ENCODE measurements at places on chromosomes 12 and 14.

- no peak for DNase-seq
Observed at GRCh38 chr12:114919479-114919878, 235.5 kb upstream of the TBX3 start.

- DNase-seq, result no peak
Observed at GRCh38 chr12:34402228-34402898, 380.1 kb downstream of the ALG10 start.

- no peak for DNase-seq
Observed at GRCh38 chr14:45810152-45810872, 557.3 kb upstream of the MIS18BP1 start.

DNA sequence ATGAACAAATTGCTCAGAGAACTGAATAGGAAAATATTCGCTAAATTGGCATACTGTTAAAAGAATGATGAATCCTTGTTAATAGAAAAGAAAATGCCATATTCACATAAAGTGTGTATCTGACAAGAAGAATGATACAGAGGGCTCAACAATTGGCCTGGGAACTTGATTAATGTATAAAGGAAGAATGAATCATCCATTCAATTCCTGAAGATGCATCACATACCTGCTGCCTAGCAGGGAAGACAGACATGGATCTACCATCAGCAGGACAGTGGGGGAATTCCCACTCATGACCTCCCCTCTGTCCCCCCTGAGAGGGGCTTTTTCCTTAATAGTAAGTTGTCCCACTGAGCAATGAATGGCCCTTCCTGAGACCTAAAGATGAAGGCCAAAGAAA lies 13.5 kb downstream of the PTPN21 start:
- no peak for DNase-seq

GRCh38 chr12:62771828-62772227 lies 163.1 kb downstream of the PPM1H start:
- no peak for DNase-seq

DNA sequence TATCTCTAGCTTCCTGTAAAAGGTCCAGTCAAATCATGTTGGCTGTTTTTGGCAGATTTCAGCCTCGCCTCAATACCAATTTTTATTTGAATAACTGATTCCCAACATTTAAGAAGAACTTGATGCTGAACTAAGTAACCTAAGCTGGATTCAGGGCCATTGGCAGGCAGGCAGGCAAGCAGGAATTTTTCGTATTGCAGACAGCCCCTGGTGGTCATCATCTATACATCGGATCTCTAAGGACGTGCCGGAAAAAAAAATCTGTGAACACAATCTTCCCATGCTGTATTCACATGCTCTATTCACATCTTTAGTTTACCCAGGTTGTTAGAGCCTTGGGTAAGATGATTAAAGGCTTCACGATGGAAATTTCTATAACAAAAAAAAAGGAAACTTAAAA lies 7.0 kb downstream of the VCPKMT start:
- no peak for DNase-seq

DNA sequence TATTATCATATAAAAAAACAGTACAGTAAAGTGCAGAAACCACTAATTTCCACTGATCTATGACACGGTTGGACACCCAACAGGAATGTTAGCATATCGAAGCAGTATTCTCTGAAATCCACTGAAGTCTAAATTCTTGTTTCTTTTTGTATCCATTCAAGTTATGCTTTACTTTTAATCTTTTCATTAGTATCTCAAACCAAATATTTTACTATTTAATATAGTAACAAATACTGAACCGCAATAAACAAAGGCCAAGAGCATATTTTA lies 41.1 kb downstream of the ATXN2 start:
- DNase-seq, result no peak

- no peak for DNase-seq
Observed at GRCh38 chr12:12926571-12927071, 25.3 kb downstream of the GPRC5D start.

- DNase-seq, result no peak
Observed at GRCh38 chr14:104368751-104369100, 210.8 kb upstream of the C14orf180 start.

DNA sequence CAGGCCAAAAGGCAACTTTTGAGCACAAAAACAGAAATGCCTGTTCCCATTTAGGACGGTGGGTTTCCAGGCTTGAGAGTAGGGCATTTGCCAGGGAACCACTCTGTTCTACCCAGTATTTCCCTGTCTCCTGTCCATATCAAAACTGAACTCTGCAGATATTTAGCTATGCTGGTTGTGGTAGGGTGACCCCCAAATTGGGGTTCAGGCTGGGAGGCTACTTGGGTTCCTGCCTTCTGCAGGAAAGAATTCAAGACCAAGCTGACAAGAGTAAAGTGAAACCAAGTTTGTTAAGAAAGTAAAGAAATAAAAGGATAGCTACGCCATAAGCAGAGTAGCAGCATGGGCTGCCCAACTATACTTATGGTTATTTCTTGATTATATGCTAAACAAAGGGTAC lies 3.6 kb upstream of the BLTP3B start:
- DNase-seq, result no peak

GRCh38 chr14:48568688-48569087 lies 893.3 kb upstream of the MDGA2 start:
- DNase-seq, result no peak

DNA sequence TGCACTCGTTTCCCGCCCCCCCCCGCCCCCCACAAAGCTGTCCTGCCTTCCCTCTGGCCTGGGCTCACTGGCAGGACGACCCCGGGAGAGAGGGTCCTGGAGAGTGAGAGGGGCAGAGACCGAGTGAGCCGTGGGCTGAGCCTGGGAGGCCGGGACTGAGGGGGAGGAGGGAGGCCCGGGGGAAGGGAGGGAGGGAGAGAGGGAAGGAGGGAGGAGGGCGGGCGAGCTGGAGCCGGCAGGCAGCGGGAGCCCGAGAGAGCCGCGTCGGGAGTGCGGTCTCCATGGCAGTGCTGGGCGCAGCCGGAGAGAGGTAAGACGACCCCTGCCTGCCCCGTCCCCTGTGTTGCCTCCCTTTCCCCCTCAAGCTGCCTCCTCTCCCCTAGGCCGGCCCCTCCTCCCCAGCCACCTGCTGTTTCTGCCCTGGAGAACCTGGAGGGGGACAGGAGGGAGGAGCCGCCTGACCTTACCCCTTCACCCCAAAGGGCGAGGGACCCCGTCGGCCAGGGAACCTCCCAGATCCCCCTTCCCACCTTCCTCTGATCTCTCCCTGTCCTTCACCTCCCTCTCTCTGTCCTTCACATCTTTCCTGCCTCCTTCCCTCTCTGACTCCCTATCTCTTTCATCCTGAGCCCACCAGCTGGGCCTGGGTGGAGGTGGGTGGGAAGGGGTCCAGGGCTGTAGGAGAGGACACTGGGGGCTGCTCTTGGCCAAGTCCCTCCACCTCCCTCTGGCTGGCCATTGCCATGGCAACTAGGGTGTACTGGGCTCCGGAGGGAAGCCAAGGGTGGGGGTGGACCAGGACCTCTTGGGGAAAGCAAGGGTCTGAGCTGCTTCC lies at the start of gene GPR162:
GPR162 (plus strand) TSS at position 231 of the 835 bp plus-strand sequence. CDS start 2,078 bp downstream, outside the sequence.
- no peak for DNase-seq

DNA sequence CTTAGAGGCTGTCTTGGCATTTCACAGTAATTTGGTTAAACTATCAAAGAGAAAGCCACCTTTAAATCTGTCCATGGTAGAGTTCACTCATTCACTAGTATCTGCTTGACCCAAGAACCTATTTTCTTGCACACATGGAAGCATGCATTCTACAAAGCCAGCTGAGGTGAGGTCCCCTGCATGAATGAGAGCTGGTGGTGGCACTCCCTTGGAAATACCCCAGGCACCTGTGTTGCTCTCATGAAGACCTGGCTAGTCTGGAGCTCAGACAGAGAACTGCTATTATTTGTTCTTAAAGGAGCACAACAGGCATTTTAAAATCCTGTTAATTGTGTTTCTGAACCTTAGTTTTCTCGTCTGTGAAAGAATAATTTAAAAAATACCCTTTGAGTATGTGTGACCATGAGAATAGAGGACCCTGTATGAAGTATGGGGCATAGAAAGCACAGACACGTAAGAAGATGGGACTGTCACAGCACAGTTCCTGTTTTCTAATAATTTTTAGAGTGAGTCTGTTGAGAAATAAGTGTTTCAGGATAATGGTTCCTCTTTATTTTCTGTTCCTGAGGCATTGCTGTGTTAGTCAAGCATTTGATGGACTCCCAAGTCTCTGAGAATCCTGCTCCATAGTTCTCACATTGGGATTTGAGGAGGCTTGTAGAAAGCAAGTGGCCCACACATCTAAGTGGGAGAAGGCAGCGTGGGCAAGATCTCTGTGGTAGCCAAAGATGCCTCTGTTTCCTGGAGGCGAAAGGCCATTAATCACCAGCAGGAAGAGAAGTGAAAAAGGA lies 10.9 kb downstream of the RGS6 start:
- no peak for DNase-seq

- DNase-seq, result no peak
Observed at GRCh38 chr12:115088995-115089841, 405.2 kb upstream of the TBX3 start.

- no peak for DNase-seq
Observed at GRCh38 chr14:95770777-95771176, 56.9 kb upstream of the TCL1A start.

DNA sequence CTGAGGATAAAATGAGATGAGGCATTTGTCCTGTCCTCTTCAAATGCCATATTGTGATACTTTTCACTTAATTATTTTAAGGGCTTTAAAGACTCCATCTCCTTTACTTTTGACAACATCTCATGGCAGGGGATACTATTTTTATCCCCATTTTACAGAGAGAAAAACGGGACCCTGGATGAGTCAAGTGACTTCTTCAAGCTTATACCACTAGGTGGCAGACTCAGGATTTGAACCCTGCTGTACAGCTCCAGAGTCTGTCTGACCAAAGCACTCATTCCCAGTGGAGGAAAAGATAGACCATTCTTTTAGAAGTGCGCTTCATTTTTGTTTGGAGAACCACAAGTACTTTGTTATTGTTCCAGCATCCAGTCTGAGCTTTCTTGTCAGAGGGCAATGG lies 1.7 kb upstream of the SMOC1 start:
- DNase-seq, result no peak

DNA sequence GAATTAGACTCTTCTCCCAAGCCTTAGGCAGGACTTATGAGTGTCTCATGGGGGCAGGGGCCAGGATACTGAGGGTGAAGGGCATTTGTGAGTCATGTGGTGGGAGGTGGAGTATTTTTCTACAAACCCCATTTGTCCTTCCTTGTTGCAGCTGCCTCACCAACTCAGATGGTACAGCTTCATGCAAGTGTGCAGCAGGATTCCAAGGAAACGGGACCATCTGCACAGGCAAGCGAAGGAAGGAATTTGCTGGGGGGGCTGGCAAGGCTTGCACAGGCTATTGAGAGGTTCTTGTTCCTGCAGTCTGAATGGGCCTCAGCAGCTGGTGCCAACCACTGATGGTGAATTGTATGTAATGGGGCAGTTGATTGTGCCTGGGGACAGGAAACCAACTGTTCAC lies 125.1 kb downstream of the STAB2 start:
- DNase-seq, result no peak

DNA sequence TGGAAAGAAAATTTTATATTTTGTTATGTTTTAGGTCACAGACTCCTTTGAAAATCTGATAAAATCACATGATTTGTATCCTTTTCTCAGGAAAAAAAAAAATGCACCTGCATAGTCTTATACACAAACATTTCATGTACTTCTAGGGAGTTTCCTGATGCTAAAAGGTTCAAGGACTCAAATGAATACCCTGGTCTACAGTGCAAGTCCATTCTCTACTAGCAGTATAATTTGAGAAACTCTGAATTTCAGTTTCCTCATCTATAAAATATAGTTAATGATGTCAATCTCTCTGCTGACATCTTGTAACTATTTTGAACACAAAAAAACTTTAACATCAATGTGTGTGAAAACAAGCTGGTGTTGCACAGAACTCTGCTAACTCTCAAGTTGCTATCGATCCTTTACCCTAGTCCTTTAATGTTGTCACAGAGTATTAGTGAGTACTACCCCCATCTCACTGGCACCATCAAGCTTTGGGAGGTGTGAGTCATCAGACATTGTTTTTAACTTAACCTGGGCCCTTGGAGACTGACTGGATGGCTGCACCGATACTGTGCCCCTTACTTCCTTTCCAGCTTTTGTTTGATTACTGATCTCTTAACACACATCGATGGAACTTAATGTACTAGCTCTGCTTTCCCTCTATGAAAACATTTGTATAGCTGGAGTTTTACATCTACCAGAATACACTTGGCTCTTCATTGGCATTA lies 251.9 kb upstream of the SOX5 start:
- DNase-seq, result no peak

DNA sequence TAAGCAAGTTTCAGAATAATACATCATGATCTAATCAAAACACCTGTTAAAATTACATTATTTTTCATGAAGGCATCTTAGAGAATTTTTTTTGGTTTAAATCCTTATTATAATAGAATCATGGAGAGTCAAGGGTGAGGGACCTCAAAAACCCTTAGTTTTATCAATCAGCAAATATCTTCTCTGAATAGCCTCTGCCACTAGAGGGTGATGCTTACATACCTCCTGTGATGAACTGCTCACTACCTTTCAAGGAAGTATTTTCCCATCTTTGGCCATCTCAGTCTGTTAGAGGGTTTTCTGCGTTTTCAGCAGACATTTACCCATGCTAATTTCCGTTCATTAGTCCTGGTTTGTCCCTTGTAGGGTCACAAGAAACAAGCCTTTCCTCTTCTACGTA lies 200.2 kb downstream of the TRHDE start:
- no peak for DNase-seq

- no peak for DNase-seq
Observed at GRCh38 chr12:22248121-22248520, 86.4 kb downstream of the ST8SIA1 start.

- no peak for DNase-seq
Observed at GRCh38 chr12:13602172-13602571, 379.2 kb downstream of the GRIN2B start.

GRCh38 chr12:132560614-132561426 lies 49.6 kb downstream of the LRCOL1 start:
- DNase-seq, result peak; percentile 11

DNA sequence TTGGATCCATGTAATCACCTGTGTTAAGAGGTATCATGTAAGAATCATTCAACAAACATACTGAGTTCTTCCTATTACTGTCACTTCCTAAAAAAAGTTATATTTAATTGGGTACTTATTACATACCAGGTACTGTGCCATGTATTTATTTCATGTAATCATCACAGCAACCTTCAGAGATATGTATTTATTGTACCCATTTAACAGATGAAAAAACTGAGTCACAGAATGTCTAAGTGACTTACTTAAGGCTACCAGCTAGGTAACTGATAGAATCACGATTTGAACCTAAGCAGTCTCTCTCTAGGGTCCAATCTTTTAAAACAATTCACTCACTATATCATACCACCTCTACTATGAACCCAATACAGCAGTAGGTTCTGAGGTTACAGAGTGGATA lies 2.0 kb downstream of the PSME2 start:
- DNase-seq, result no peak

GRCh38 chr12:103771466-103771865 lies 69.6 kb downstream of the NT5DC3 start:
- DNase-seq, result no peak

DNA sequence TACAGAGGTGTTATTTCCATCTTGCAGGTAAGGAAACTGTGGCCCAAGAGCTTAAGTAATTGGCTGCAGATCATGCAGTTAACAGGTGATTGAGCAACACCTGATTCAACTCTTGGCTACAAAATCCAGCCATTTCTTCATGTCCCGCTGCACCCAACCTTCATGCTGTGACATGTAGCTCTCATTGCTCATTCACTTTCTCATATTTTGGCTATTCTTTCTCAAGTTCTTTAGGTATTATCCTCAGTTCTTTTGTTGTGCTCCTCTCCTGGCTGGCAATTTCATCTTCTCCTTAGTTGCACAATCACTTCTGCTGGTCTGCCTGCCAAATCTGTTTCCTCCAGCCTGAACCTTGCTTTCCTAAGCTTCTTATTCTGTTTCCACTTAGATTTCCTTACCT lies 300.8 kb downstream of the SSPN start:
- DNase-seq, result no peak

- no peak for DNase-seq
Observed at GRCh38 chr12:9741726-9742125, 8.8 kb upstream of the CLECL1 start.

All from retinal pigment epithelial cell (primary cell).